ENCODE measurements at places on chromosomes 5 and 9.

DNA sequence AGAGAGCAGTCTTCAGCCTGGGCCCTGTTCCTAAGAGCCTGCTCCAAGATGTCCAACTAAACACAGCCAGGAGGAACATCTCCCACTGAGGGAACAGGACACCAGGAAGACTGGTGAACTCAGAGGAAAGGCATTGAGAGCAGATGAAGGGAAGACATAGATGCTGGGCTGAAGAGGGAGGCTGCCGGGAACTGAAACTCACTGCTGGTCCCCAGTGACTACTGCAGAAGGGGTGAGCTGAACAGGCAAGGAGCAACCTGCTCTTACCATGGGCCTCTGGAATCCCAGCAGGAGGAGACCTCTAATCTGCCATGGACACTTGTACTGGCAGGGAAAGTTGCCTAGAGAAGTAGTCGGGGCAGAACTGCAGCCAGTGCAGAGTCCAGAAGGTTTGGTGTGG is 95.7 kb downstream of the TRPM3 start:
- no peak for DNase-seq

GRCh38 chr5:150160448-150161081 is 4.9 kb upstream of the PDGFRB start:
- DNase-seq, result no peak

DNA sequence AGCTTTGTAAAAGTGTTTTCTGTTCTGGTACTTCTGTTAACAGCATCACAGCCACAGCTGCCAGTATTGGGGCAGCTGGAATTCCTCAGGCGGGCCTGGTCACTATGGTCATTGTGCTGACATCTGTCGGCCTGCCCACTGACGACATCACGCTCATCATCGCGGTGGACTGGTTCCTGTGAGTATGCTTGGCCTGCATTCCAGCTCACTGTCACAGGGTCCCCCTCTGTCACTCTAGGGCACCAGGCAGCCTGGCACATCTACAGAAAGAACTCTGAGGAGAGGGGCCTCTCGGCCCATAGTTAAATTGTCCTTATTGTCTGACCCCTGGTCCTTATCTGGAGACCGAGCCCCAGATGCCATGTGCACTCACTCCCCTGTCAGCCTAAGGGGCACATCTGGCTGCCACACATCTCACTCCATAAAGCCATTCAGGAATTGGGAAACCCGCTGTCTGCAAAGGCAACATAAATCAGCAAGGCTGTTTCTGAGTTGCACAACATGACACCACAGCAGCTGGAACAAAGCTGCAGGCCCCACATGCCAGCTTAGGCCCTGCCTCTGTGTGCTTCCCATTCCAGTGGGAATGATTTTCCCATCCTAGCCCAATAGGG is 77.5 kb downstream of the SLC1A3 start:
- DNase-seq, result no peak

- no peak for DNase-seq
Observed at GRCh38 chr9:21974722-21975409, 19.3 kb downstream of the CDKN2A start.

GRCh38 chr9:89866701-89867100 is 261.9 kb downstream of the GADD45G start:
- no peak for DNase-seq

- DNase-seq, result no peak
Observed at GRCh38 chr9:134406366-134407120, 80.3 kb downstream of the RXRA start.

- DNase-seq, result no peak
Observed at GRCh38 chr9:31140316-31140715, 1244.1 kb upstream of the ACO1 start.
